ENCODE measurements at places on chromosomes 13 and 19.

DNA sequence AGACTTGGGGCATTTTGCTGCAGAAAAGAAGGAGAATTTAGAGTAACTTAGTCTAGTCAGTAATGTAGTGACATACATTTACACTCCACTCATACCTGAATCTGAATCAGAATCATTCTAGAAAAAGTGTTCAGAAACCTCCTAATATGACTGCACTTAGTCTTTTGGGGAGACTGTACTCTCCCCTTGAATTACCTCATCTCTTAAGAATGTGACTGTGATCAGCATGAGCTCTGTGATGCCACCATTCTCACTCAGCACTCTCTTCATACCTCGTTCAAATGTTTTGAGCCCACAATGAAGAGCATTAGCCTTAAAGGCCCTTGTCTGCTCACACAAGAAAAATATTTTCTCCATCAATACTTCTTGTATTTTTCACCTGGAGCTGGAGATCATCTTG, 229.4 kb downstream of the FGF14 start:
- no peak for DNase-seq

- DNase-seq, result no peak
Measured at GRCh38 chr13:89923736-89924135, 1423.8 kb upstream of the MIR17HG start.

DNA sequence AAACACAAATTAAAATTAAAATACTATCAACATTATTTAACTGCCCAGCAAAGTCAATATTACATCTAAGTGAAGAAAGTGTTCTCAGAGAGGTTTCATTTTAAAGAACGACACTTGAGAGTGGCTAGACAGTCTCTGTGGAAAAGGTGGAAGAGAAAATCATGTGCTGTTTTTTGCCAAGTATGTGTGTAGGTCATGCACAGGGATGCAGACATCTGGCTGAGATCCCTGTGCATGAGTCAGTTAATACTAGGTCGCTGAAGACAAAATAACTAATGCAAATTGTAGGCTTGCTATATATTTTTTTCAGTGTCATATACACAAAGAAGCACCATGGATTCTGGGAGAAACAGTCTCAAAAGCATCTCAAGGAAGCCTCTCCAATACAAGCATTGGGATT, 44.3 kb upstream of the ENOX1 start:
- DNase-seq, result no peak

DNA sequence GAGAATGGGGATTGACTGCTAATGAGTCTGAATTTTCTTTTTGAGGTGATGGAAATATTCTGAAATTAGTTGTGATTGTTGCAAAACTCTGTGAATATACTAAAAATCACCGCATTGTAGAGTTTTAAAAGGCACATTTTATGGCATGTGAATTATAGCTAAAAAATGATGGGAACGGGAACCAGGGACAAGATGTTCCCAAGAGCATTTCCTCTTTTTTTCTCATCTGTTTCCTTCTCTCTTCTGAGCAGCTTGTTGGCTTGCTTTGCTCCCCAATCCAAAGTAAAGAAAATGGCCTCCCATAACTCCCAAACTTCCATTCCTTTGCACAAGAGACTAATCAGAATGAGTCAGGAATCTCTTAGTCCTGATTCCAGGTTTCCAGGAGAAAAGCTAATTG, 459.2 kb downstream of the TSHZ3 start:
- no peak for DNase-seq

- DNase-seq, result no peak
Measured at GRCh38 chr13:114002771-114003321, 29.0 kb upstream of the C13orf46 start.

DNA sequence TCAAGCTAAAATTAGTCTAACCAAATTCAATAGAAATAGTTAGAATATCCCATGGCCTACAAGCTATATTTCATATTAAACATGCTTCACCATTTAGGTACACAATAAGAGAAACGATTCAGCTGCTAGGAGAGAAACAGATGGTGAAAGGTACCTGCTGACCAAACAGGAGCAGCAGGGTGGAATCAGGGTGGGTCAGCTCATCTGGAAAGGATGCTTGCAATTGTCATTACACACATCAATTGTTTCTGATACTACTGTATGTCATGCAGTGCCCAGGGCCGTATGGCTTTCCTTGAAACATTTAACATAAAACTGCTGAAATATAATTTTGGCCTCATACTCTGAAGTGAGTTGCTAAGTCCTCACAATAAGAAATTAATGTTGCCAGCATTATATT, 776.0 kb downstream of the DACH1 start:
- no peak for DNase-seq

- DNase-seq, result no peak
Measured at GRCh38 chr13:60146471-60146870, 17.3 kb downstream of the DIAPH3 start.

- peak; percentile 32 for DNase-seq
Measured at GRCh38 chr13:44237276-44237767, 136.3 kb upstream of the SERP2 start.

GRCh38 chr19:47096721-47097120, 16.9 kb downstream of the ZC3H4 start:
- no peak for DNase-seq

- DNase-seq, result no peak
Measured at GRCh38 chr13:69458013-69458412, 649.6 kb upstream of the ATXN8OS start.

GRCh38 chr13:32443111-32443510, 15.2 kb upstream of the N4BP2L1 start:
- no peak for DNase-seq

- DNase-seq, result no peak
Measured at GRCh38 chr13:113759525-113760137, 605 bp downstream of the TMEM255B start.

GRCh38 chr13:27293076-27293691, 22.6 kb downstream of the RASL11A start:
- DNase-seq, result no peak

DNA sequence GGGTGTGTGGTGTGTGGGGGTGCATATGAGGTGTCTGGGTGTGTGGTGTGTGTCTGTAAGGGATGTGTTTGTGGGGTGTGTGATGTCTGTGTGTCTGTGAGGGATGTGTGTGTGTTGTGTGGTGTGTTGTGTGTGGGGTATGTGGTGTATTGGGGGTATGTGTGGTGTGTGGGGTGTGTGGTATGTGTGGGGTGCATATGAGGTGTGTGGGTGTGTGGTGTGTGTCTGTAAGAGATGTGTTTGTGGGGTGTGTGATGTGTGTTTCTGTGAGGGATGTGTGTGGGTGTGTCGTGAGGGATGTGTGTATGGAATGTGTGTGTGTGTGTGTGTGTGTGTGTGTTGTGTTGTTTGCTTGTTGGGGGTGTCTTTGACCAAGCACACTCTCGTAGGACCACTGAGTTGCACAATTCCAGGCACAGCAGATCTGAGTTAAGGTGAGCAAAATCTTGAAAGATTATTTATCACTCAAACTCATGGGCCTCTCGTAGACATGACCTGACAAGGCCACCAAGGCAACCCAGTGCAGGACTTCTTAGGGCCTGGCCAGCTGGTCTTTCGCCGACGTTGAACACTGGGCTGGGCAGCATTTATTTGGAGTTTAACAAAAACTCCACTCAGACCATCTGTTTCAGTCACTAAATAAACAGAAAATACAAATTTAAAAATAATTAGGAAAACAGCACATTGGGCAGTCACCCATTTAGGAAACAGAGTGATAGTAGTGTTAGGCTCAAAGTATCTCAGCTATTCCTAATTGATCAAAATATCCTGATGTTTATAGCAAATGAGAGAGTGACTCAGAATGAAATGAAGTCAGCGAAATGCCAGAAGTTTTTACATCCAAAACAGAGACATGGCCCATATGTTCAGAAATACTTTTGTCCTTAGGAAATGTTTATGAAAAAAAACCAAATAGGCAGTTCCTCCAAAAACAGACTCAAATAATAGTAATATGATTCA, 301.1 kb downstream of the FGF9 start:
- DNase-seq, result no peak

- DNase-seq, result no peak
Measured at GRCh38 chr19:57362419-57362818, 932 bp upstream of the TRAPPC2B start.

DNA sequence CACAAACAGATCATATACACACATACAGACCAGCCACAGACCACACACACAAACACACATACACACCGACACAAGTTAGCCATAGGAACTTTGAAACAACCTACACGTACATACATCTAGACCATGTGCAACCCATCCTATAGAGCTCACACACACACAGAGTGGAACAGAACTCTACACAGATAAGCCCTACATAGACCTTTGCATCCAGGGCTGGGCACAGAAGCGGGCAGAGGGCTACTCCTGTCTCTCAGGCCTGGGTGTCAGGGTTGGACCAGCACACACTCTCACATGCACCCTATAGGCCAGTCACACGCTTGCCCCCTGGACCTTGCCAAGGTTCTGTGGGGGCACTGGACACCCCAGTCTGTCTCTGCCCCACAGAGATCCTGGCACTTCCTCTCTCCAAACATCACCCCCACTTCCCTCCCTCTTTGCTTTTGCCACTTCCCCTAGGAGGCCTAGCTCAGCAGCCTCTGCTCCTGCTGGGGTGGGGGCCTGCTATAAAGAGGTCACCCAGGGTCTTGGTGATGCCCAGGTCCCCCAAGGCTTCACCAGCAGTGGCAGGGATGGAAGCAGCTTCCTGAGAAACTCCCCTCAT, 5.8 kb upstream of the JUNB start:
- DNase-seq, result no peak

GRCh38 chr19:21485926-21486325, 19.5 kb upstream of the ZNF429 start:
- no peak for DNase-seq

DNA sequence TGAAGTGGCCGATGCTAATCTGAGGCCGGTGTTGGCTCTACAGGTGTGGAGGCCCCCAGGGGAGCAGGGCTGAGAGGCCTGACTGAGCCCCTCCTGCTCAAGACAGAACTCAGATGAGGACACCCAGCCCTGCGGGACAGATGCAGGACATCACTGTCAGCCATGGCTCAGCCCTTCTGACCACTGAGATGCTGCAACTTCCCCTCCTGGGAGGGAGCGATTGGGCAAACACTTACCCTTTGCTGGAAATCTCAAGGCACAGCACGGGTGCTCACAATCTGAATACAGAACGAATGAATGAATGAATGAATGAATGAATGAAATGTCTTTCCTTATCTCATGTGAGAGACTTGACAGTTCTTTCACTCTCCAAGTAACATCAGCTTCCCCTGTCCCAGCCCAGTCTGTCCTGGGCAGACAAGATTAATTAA, 3.5 kb upstream of the SIGLEC7 start:
- no peak for DNase-seq

DNA sequence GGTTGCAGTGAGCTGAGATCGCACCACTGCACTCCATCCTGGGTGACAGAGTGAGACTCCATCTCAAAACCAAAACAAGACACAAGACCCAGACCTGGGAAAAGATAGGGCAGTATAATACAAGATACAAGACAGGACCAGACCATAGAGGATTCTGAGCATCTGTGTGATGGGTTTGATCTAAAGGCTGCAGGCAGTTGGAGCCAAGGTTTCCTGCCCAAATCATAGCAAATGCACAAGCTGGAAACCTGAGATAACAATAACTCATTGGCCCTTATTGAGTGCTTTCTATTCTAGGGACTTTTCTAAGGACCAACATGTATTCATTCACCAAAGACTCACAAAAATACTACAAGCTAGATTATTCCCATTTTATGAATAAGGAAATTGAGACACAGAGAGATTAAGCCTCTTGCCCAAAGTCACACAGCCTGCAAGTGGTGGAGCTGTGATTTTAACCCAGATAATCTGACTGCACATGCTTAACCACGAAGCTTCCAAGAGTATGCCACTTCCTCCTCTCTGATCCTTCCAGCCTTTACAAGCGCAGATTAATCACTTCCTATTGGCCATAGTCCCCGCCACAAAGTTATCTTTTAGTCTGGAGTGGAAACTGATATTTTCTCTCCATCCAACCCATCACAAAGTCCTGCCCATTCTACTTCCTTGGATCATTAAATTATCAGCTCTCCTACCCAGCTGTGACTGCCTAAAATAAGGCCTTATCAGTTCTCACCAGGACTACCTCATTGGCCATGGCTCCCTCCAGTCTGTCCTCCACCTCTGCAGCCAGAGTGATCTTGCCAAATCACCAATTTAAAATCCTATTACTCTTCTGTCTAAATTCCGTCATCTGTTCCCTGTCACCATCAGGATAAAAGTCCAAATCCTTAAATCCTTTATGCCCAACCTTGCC, 147.2 kb downstream of the FLT1 start:
- DNase-seq, result no peak

DNA sequence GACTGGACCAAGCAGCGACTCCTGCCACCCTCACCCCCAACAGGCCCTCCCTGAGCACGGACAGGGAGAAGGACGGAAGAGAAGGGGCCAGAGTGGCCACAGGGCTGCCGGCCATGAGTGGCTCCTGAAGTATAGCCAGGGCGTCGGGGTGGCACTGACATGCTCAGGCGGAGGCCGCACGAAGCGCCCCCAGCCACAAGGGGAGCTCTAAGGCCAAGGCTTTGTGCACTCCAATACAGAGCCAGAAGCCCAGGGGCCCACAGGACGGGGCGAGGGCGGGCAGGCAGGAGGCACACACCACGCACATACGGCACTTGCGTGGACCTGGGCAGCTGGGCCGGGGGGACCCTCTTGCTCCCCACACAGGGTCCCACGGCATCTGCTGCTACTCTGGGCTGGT, 52.0 kb downstream of the KLF2 start:
- DNase-seq, result no peak

- no peak for DNase-seq
Measured at GRCh38 chr13:107649079-107649478, 566.3 kb downstream of the LIG4 start.

DNA sequence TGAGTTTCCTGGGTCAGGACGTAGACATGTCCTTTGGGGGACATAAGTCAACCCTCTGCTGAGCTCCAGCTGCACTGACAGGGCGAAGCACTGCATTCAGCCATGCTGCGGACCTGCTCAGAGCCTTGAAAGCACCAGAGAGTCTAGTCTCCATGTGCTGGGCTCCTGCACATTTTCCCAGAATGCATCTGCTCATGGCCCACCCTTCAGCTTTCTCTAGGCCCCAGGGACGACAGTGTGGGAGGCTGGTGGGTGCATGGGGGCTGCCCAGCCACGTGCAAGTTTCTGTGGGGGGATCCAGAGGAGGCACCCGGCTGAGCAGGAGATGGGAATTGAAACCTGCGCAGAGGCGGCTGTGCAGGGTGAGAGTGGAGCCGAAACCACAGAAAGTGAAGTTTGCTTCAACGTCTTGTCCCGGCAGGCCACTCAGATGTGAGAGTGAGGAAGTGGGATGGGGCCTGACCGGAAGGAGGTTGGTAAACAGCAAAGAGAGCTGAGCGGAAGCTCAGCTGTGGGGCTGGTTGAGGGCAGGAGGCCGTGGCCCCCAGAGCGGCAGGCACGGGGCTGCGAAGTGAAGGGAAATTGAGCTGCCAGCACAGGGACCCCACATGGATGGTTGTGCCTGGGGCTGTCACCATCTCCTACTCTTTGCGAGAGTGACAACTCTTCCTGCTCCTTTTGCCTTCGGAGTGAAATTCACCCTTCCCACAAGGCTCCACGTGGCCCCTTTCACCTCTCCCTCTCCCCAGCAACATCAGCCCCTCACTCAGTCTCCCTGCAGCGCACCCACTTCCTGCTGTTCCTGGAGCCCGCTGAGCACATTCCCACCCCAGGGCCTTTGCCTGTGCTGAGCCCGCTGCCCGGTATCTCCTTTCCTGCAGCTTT, 11.8 kb downstream of the PGLS start:
- peak; percentile 66 for DNase-seq

GRCh38 chr13:50679321-50679720, 164.2 kb downstream of the DLEU7 start:
- DNase-seq, result no peak

Data from stimulated activated CD8-positive, alpha-beta memory T cell treated with anti-CD3 and anti-CD28 coated beads, Interleukin-7, amount 100 ng/mL, for 48 hours (primary cell).